SJSA1 (cell line): ENCODE measurements at places on chromosomes 5 and 9. TPM values are rescaled to one million over a fixed set of nuclear protein-coding genes. Genes with fewer than 3 reads are reported as not detected.

Gene ROR2
- 0.44 and 0.66 TPM in 2 replicates for total RNA-seq

Gene MAML1
- 13.7 and 18.0 TPM in 2 replicates for total RNA-seq

DNA sequence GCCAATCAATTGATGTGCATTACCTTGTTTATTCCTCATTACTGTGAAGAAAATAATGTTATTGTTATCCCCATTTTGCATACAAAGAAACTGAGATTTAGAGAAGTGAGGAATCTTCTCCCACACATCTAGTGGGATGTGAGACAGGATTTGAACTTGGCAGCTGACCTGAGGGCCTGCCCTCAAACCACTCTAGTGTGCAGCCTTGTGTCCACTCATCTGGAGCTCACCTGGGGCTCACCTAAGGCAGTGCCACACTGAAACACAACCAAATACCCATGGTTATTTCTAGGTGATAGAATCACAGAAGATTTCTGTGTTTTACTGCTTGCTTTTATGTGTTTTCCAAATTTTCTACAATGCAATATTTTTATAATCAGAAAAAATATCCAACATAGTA lies 94.7 kb upstream of the SAP30L start:
- DNase-seq, result no peak

DNA sequence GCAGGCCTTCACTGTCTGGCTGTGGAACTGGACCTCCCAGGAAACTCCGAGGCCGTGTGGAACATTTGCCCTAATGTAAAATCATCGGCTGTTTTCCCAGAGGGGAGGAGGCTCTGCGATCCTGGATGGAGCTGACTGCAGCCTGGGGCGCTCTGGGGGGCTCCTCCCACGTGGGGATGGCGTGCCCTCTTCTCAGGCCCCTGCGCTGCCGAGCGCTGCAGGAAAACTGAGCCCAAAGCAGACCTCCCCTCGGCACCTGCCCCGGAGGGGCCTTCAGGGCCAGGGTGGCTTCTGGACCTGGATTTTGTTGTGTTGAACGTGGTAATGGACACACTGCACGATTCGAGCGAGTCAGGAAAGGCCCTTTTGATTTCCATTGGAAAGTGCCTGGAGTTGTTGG lies 23.9 kb downstream of the HNRNPH1 start:
- no peak for DNase-seq

- no peak for DNase-seq
Observed at GRCh38 chr5:76404223-76405211, 1.4 kb downstream of the IQGAP2 start.

- no peak for DNase-seq
Observed at GRCh38 chr5:109239456-109239855, 170.3 kb downstream of the PJA2 start.

GRCh38 chr9:91896513-91897121 lies 53.4 kb downstream of the ROR2 start:
- DNase-seq, result no peak

DNA sequence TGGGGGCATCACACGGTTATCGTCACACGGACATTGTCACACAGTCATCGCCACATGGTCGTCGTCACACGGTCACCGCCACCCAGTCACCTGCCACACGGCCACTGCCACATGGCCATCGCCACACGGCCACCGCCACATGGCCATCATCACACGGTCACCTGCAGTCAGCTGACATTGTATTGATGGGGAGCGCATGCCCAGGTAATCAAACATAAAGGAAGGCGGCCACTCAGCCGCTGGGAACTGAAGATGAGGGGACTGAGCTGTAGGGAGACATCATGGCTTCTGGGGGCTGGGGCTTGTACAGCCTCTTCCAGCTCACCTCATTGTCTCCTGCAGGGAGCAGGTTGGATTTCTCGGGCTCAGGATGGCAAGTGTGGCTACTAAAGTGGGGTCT lies 49.2 kb downstream of the MRPL36 start:
- DNase-seq, result no peak

DNA sequence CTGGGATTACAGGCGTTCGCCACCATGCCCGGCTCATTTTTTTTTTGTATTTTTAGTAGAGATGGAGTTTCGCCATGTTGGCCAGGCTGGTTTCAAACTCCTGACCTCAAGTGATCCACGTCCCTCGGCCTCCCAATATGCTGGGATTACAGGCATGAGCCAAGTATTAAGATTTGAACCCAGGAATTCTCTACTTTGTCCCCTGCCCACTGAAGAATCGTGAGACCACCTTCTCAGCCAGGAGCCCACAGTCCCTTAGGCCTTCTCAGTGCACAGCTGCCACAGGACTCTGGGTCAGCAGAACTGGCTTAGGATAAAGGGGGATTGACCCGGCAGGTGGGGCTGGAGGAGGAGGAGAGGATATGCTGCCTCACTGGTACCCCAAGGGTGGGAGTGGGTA lies 13.4 kb downstream of the OLFML2A start:
- no peak for DNase-seq

- DNase-seq, result peak; percentile 36
Observed at GRCh38 chr5:177368869-177369644, 11.3 kb downstream of the RGS14 start.

DNA sequence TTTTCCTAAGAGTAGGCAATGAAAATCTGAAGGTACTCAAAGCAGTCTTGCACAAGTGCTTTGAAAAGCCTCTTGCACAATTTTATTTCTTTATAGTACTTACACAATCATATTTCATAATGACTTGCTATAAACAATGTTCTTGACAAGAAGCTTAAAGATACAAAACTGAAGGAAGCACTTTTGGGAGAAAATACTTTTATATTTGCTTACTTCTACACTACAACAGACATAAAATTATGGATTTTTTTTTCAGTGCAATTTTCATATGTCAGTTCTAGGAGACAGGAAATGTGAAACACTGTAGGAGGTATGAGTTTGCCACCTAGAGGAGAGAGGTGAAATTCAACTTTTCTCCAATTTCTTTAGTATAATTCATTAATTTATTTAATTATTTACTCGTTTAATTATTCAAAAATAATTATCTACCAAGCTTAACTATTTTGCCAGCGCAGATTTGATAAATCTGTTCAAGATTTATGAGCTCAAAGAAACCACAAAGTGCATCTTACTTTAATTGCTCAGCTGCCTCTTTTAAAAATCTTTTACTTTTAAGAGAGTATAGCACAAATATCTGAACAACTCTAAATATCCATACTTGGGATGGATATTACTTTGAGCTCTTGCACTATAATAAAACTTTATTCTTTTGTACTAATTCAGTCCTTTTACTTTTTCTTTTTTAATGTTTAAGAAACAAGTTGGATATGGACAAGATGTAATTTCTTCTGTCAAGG lies 29.0 kb upstream of the CDKN2B start:
- no peak for DNase-seq

- no peak for DNase-seq
Observed at GRCh38 chr5:57317341-57317740, 143.5 kb downstream of the GPBP1 start.
